ENCODE measurements at places on chromosomes 3 and 15.

DNA sequence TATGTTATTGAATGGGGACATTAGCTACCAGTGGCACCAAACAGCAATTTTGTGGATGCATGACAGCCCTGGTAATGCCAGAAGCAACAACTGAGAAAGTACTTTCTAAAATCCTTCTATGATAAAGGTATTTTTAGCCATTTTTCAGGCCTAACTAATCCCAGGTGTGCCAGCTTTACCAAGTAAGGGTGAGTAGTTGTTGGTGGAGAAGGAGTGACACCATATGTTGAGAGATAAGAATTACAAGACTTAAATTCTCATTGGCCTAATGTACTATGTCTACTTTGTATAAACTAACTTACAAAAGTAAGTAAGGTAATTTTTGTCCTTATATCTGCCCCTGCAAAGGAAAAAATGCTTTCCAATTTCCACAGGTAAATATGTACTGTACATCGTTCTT is 4.1 kb upstream of the COX17 start:
- peak; percentile 27 for DNase-seq

DNA sequence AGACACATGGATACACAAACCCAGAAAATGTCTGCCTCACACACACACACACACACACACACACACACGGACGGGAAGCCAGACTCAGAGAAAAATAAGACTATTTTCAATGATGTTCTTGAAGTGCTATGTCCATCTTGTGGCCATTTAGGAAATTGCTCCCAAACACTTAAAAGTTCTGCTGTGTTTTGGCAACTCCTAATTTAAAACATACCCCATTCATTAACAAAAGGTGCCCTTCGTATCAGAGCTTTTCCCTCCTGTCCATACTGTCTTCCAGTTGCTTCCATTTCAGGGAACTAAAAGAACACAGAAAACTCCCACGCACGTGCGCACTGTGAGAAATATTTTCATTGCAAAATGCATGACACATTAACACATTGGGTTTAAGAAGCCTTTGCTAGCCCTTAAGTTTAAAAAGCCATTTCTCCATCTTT is 44.6 kb downstream of the SLC12A1 start:
- peak; percentile 67 for DNase-seq

DNA sequence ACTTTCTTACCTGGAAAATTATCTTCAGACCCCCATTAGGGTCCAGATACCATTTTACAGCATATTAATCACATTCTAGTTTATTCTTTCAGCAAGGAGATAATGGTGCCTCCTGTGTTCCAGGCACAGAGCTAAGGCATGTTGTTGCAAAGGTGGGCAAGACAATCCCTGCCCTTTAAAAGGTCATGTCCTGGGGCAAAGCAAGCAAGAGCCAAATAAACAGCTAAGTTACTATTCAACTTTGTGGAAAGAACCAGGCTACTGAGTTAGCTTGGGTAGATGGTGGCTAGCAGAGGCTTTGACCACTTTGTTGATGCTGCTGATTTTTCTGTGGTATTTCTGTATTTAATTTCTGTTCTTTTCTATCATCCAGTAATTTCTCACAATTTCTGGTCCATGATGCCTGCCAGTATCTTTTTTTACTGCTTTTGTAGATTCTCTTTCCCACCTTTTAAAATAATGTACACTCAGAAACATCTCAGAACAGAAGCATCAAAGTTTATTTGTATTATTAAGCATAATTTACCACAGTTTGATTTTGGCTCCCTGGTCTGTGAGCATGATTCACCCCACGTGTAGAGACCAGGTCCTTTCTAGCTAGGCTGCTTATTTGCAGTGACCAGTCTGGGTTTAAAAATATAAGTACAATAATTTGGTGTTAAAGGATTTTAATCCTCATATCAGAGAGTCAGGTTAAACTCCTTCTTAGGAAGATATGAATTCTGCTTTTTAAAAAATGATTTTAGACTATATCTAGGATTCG is 71.5 kb downstream of the LRRC28 start:
- no peak for DNase-seq

- DNase-seq = no peak
Observed at GRCh38 chr3:132587401-132587800, 9.7 kb upstream of the ACKR4 start.

DNA sequence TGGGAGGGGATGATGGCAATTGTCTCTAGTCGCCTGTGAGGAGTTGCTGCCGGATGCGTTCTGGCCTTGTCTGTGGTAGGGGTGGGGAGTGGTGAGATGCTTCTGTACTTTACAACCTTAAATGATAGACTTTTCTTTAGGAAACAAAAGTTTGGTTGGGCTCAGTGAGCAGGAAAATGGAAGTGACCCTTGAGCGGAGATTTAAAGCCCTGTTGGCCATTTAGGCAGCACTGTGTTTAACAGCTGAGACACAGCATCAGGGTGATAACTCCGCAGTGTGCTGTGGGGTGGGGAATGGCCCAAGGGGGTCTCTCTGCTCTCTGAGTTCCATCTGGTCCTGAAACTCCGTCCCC is 36.6 kb downstream of the SPSB4 start:
- DNase-seq = no peak

DNA sequence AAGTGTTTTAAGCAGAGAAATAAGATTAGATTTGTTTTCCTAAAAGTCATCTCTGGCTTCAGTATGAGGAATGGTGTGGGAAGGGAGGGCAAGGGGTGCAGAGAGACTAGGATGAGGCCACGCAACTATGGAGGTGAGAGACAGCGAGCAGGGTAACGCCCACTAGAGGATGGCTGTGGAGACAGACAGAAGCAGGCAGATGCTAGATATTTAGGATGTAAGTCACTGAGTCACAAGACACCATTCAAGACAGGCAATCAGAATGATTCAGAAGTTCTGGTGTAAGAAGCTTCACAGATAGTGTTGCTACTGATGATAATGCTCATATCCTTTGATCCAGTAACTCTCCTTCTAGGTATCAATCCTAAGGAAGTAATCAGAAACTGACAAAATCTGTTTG is 19.1 kb downstream of the HSPBAP1 start:
- no peak for DNase-seq

DNA sequence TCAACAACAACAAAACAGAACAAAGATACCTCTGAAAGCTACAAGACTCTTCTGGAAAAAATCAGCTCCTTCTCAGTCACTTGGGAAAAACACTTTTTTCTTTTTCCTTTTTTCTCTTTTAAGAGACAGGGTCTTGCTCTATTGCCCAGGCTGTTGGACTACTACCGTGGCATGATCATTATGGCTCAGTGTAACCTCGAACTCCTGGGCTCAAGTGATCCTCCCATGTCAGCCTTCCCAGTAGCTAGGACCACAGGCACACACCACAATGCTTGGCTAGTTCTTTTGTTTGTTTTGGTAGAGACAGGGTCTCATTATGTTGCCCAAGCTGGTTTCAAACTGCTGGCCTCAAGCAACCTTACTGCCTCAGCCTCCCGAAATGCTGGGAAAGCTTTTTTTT is 12.8 kb downstream of the MYO9A start:
- no peak for DNase-seq

DNA sequence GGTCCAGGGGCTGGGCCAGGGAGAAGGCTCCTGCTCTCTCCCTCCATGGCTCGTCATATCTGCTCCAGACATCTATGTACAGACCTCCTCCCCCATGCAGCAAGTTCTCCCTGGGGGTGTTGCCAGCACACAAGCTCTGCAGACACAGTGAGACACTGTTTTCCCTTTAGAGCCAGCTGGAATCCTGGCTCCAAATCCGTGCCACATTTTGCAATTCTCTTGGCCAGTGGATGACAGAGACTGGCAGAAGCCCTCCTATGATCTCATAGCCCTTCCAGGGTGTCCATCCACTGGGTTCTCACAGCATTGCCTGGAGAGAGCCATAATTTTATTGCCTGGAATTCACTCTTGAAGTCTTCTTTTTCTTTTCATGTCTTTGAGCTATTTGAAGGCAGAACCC is 203.9 kb downstream of the TLE3 start:
- no peak for DNase-seq

DNA sequence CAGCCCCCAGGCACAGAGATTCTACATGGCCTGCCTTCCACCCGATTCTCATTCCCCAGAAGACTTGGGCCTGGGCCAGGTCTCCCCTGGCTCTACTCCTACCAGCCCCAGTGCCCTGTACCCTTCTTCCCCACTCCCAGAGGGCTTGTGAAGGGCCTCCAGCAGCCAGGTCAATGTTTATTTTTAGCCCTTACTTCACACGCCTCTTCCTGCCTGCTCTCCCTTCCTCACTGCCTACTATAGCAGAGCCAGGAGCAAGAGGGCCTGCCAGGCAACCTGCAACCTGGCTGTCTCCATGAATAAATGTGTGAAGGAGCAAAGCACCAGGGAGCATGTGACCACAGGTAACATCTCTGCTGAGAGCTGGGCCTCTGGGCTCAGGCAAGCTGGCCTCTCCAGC is 26.4 kb upstream of the APEH start:
- DNase-seq = no peak

- no peak for DNase-seq
Observed at GRCh38 chr3:120550546-120550945, 45.6 kb upstream of the NDUFB4 start.

- no peak for DNase-seq
Observed at GRCh38 chr3:145915787-145916186, 245.2 kb downstream of the PLOD2 start.

DNA sequence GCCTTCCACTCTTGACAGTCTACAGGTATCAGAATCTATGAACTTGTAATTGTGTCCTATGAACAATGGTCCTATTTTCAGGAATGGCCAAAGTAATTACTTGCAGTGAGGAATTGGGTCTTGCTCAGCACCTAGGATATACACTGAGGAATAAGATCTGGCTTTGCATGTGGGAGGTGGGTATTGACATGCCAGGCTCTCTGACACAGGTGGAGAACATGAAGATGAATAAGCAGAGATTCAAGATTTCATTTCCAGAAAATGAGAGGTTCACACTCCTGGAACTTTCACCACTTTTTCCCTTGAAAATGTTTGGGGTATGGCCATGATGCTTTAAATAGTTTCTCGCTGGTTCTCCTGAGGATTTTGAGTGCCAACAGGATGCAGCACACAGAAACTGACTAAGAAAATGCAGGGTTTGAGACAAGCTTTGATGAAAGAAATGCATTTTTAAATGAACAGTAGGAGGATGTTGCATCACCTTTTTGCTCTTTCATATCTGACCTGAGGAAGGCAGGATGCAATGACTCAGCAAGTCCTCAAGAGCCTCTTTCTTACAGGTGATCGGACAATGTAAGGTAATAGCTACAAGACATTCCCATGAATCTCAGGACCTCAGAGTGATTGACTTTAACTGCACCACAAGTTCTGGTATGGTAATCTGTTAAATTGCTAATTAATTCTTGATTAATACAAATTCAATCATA is 3.7 kb downstream of the HRG start:
- DNase-seq = no peak

DNA sequence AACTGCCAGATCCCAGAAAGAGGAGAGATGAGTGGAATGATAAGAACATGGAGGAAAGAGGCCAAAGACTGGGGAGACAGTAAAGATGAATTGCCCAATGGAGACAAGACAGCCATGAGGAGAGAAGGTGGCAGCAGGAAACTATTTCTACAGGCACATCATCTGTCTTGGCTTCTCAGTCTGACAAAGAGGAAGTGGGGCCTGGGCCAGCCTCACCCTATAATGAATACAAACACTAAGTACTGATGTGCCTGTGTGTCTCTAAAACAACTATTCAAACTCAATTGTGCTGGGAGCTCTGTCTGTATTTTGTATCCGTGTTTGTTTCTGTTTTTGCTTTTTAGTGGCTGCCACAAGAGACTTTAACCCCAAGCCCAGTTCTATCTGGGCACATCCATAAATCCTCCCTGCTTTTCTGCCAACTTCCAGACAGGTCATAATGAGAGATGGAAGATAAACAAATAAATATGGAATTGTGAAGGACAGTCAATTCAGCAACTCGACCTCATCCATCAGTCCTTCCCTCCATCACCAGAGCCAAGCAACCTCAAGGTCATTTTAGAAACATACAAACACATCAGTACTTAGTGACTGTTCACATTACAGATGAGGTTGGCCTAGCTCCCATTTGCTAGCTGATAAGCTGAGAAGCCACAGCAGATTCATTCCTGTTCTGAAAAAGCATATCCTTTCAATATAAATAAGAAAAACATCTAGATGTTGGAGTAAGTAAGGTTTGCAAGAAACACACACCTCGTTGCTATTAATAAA is 116.7 kb downstream of the CADPS start:
- DNase-seq = no peak

- DNase-seq = no peak
Observed at GRCh38 chr3:160553827-160554226, 11.5 kb downstream of the KPNA4 start.

DNA sequence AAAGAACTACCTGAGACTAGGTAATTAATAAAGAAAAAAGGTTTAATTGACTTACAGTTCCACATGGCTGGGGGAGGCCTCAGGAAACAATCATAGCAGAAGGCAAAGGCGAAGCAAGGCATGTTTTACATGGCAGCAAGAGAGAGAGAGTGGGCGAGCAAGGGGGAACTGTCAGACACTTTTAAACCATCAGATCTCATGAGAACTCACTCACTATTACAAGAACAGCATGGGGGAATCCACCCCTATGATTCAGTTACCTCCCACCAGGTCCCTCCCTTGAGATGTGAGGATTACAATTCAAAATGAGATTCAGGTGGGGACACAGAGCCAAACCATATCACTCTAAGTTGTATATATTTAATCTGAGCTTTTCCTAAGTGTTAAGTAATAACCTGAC is 79.0 kb upstream of the MLF1 start:
- DNase-seq = no peak

- DNase-seq = peak; percentile 13
Observed at GRCh38 chr3:114649331-114649730, 355.5 kb downstream of the TIGIT start.

- no peak for DNase-seq
Observed at GRCh38 chr15:57285386-57285785, 90.9 kb upstream of the CGNL1 start.

GRCh38 chr3:171790898-171791691 is 19.2 kb downstream of the PLD1 start:
- DNase-seq = no peak

DNA sequence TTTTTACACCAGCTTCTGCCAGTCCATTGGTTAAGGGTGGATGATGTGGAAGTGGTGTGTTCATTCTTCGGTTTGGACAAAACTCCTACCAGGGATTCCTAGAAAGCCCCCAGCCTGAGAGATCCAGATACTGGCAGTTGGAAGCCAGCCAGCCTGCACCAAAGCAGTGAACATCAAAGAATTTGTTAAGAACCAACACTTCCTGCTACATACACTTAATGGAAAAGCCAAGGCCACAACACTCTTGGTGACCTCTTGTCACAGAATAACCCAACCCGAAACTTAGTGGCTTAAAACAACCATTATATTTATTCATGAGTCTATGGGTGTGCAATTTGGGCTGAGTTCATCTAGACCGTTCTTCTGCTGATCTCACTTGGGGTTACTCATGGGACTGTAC is 42.9 kb upstream of the ADAMTS9 start:
- DNase-seq = no peak

GRCh38 chr3:15367059-15367458 is 34.7 kb upstream of the SH3BP5 start:
- no peak for DNase-seq

GRCh38 chr3:169512991-169513390 is 150.5 kb downstream of the MECOM start:
- DNase-seq = no peak

All from A549 (cell line).